Right renal pelvis (tissue), 4 donors: ENCODE measurements at places on chromosomes 11 and 22.

DNA sequence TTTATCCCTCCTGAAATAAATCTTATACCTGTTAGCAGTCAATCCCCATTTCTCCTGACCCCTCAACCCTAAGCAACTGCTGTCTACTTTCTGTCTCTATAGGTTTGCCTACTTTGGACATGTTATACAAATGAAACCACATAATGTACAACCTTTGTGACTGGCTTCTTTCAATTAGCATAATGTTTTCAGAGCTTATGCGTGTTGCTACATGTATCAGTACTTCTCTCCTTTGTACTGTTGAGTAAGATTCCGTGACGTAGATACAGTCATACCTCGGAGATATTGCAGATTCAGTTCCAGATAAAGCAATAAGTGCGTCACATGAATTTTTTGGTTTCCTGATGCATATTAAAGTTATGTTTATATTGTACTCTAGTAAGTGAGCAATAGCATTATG, 127.3 kb downstream of the MORC2 start:
- DNase-seq: no peak

DNA sequence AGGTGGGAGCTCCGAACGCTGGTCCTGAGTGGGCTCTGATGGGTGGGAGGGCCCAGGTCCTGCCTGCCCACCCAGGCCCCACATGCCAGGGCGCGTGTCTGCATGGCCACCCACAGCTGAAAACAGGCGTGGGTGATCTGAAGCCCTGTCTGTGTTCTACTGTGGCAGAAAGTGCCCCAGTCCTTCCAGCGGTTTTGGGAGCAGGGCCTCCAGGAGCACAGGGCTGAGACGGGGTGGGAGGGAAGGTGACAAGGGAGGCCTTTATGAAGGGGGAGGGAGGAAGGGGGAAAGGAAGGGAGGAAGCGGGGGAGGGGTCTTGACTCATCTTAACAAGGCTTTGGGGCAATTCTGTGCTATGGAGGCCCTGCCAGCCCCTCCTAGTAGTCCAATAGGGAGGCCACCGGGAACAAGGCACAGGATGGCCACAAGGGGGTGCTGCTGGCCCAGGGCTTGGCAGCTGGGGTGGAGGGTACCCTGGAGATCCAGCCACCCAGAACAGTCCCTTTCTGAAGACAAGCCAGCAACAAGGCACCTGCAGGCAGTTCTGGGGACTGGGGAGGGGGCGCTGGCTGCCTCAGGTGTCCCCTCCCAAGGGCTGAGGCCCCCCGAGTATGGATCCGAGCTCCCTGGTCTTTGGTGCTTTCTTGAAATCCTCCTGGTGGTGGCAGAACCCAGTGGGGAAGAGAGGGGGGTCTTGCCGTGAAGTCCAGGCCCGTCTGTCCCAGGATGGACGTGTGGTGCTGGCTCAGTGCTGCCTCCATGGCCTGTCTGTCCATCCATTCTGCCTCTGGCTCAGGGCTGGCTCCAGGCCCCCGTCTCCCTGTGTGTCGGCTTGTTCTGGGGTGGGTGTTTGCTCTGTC, 6.3 kb upstream of the FADS3 start:
- peak; percentile 49 for DNase-seq

- no peak for DNase-seq
Observed at GRCh38 chr22:33401291-33401690, 343.1 kb upstream of the SYN3 start.

- DNase-seq: no peak
Observed at GRCh38 chr22:41578818-41579217, 10.8 kb downstream of the PMM1 start.

- no peak for DNase-seq
Observed at GRCh38 chr11:108591893-108592292, 1.7 kb downstream of the EXPH5 start.

GRCh38 chr11:114291381-114291780, 4.8 kb upstream of the NNMT start:
- DNase-seq: no peak

DNA sequence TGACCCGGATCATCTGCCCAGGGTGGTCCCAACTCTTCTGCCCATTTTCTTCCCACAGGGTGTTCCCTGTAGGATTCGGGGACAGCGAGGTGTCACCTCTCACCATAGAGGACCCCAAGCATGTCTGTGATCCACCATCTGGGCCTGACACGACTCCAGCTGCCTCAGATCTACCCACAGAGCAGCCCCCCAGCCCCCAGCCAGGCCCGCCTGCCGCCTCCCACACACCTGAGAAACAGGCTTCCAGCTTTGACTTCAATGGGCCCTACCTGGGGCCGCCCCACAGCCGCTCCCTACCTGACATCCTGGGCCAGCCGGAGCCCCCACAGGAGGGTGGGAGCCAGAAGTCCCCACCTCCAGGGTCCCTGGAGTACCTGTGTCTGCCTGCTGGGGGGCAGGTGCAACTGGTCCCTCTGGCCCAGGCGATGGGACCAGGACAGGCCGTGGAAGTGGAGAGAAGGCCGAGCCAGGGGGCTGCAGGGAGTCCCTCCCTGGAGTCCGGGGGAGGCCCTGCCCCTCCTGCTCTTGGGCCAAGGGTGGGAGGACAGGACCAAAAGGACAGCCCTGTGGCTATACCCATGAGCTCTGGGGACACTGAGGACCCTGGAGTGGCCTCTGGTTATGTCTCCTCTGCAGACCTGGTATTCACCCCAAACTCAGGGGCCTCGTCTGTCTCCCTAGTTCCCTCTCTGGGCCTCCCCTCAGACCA, 24.0 kb downstream of the CSF2RB start:
- DNase-seq: no peak

GRCh38 chr11:82403640-82404305, 329.9 kb downstream of the FAM181B start:
- no peak for DNase-seq

DNA sequence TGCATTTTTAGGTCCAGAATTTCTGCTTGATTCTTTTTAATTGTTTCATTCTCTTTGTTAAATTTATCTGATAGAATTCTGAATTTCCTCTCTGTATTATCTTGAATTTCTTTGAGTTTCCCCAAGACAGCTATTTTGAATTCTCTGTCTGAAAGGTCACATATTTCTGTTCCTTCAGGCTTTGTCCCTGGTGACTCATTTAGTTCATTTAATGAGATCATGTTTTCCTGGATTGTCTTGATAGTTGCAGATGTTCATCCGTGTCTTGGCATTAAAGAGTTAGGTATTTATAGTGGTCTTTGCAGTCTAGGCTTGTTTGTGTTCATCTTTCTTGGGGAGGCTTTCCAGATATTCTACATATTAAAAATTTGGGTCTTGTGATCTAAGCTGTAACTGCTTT, 694.8 kb upstream of the CCDC179 start:
- DNase-seq: no peak

GRCh38 chr22:42202669-42203068, 67.8 kb downstream of the TCF20 start:
- DNase-seq: no peak
